Globus pallidus (tissue), 1 donor: ENCODE measurements at places on chromosomes 7 and 10.

DNA sequence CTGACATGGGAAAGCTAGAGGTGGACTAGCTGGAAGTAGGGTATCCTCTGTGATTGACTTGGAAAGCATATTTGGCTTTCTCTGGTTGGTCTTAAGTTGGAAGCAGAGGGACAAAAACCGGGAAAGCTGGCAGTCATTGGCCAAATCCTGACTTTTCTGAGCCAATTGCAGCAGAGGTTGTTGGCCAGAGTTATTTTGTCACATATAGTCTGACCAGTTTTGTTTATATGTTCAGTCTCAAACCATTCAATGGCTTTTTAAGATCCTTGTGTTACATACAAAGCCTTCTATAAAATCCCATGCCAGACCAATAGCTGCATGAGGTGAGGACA lies 6.3 kb downstream of the CFAP69 start:
- DNase-seq = no peak

GRCh38 chr10:116450861-116451260 lies 23.2 kb downstream of the PNLIPRP3 start:
- DNase-seq = no peak

DNA sequence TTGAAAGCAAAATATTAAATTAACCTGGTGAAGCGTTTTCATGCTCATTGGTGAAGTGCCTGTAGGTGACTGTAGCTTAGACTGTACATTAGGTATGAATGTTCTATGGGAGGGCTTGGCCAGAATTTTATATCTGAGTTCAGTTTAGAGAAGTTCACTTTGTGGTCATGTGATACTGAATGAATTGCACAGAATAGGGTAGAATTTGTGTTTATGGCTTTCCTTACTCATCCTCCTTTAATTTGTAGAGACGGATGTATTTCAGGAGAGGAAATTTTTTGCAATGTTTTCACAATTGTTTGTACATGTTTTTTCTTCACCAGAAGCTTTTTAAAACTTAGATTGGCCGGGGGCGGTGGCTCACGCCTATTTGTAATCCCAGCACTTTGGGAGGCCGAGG lies 32.3 kb downstream of the REEP3 start:
- no peak for DNase-seq

GRCh38 chr7:43443381-43443780 lies 139.5 kb upstream of the STK17A start:
- DNase-seq = no peak

GRCh38 chr7:101673951-101674350 lies 44.9 kb upstream of the MYL10 start:
- no peak for DNase-seq
